A673 (cell line): ENCODE measurements at places on chromosomes 12 and 14.

GRCh38 chr12:51070004-51070403, 13.4 kb downstream of the CSRNP2 start:
- peak; percentile 34 for DNase-seq

GRCh38 chr12:55723516-55724225, 3.5 kb downstream of the RDH5 start:
- no peak for DNase-seq

DNA sequence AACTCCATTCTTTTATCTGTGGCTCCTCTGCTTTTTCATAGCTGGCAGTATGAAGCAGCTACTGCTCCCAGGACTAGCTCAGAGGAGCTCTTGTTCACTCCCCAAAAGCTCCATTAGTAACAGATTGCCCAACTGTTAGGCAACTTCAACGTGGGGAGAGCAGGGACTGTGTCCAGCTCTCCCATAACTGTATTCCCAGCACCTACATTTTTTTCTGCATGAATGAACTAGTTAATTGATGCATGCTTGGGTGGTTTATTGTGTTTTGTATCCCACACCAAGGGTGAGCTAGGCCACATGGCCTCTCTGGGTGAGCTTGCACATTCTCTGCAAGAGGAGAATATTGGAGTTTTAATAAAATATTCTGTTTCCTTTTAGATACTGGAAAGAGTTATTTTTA, 15.2 kb downstream of the STON2 start:
- peak; percentile 29 for DNase-seq

DNA sequence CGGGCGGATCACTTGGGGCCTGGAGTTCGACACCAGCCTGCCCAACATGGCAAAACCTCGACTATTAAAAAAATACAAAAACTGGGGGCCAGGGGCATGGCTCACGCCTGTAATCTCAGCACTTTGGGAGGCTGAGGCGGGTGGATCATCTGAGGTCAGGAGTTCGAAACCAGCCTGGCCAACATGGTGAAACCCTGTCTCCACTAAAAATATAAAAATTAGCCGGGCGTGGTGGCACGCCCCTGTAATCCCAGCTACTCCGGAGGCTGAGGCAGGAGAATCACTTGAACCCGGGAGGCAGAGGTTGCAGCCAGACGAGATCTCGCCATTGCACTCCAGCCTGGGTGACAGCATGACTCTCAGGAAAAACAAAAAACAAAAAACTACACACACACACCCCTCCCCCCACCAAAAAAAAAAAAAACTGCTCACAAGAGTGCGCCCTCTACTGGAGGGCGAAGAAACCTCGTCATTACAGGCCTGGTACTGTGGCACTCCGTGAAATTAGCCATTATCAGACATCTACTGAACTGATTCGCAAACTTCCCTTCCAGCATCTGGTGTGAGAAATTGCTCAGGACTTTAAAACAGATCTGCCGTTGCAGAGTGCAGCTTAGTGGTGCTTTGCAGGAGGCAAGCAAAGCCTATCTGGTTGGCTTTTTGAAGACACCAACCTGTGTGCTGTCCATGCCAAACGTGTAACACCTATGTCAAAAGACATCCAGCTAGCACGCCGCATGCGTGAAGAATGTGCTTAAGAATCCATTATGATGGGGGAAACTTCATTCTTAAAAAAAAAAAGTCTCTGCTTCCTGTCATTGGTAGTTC, 7.7 kb downstream of the PPP1R3E start:
- peak; percentile 81 for DNase-seq
